ENCODE measurements at places on chromosomes 7 and 10.

GRCh38 chr7:94335586-94335985 is 59.1 kb upstream of the COL1A2 start:
- no peak for DNase-seq

GRCh38 chr10:73910401-73910763 is 550 bp upstream of the PLAU start:
- no peak for DNase-seq

GRCh38 chr7:117237646-117238045 is 85.2 kb downstream of the WNT2 start:
- no peak for DNase-seq

- DNase-seq: peak; percentile 64
These were observed 9.1 kb upstream of the ASIC3 start for GRCh38 chr7:151038951-151039849.
